Fibroblast of upper back skin (primary cell): ENCODE measurements at places on chromosomes 4 and X.
A peak's percentile ranks its signal among the peaks of the same experiment; 100 is the strongest.

DNA sequence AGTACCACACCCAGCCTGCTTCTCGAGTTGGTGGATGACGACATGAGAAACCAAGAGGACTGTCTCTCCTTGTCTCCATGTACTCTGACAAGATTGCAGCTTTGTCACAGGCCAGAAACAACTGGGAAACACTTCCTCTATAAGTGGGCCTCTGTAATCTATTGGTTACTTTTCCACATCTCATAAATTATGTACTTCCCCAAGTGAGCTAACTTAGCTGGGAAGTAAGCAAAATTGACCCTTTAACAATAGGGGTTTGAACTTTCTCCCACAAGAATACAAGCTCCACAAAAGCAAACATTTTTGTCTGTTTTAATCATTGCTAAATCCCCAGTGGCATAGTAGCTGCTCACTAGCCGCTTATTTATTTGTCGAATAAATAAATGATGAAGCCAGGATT lies 14.1 kb upstream of the USO1 start:
- DNase-seq, result no peak

- peak; percentile 85 for DNase-seq
Measured at GRCh38 chr4:26372525-26373172, 51.8 kb downstream of the RBPJ start.

DNA sequence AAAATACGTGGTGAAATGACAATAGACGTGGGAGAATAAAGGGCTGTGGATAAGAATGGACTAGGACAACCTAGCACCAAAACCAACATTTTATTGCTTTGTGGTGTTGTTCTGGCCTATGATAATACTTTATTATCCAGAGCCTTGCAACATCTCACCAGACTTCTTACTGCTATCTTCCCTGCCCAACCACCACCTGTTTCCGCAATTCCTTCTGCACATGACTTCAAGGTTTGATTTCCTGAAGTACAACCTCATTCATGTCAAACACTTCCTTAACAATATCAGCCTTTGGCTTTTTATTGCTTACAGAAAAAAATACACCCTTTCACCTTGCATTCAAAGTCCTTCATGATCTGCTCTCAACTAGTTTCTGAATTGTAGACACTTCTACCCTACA lies 84.8 kb downstream of the RTL3 start:
- no peak for DNase-seq

DNA sequence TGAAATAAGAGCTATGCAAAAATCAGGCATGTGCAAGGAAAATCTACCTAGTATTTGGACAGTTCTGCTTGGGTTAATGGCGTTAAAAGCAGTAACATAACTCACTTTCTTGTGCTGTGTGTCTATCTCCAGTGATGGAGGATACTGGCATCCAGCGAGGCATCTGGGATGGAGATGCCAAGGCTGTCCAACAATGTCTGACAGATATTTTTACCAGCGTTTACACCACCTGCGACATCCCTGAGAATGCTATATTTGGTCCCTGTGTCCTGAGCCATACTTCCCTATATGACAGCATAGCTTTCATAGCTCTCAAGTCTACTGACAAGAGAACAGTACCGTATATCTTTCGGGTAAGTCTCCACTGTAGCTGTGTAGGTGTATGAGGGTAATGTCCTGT lies 2.6 kb downstream of the PRDM8 start:
- no peak for DNase-seq

DNA sequence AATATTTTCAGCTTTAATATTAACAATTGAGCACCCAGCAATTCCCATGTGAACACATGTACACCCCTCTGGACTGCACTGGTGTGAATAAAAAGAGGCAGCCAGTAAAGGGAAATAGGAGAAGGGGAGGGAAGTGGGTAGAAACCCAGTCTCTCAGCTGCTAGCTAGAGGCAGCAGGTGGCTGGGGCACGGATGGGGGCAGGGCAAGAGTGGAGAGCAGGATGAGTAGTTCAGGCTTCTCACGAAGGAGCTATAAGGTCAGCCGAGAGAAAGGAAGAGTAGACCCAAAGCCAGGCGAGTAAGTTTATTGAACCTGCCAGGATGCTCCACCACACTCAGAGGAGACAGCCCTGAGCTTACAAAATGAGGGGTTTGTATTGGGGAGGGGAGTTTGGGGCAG lies 184.8 kb upstream of the MTMR8 start:
- no peak for DNase-seq

DNA sequence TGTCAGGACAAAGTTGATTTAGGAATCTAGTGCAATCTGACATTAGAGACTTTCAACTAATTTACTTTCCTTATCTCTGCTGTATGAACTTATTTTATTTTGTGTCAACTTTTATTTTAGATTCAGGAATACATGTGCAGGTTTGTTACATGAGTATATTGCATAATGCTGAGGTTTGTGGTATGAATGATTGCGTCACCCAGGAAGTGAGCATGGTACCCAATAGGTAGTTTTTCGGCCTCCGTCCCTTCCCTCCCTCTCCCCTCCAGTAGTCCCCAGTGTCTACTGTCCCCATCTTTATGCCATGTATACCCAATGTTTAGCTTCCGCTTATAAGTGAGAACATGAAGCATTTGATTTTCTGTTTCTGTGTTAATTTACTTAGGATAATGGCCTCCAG lies 68.7 kb upstream of the TEX13D start:
- no peak for DNase-seq

DNA sequence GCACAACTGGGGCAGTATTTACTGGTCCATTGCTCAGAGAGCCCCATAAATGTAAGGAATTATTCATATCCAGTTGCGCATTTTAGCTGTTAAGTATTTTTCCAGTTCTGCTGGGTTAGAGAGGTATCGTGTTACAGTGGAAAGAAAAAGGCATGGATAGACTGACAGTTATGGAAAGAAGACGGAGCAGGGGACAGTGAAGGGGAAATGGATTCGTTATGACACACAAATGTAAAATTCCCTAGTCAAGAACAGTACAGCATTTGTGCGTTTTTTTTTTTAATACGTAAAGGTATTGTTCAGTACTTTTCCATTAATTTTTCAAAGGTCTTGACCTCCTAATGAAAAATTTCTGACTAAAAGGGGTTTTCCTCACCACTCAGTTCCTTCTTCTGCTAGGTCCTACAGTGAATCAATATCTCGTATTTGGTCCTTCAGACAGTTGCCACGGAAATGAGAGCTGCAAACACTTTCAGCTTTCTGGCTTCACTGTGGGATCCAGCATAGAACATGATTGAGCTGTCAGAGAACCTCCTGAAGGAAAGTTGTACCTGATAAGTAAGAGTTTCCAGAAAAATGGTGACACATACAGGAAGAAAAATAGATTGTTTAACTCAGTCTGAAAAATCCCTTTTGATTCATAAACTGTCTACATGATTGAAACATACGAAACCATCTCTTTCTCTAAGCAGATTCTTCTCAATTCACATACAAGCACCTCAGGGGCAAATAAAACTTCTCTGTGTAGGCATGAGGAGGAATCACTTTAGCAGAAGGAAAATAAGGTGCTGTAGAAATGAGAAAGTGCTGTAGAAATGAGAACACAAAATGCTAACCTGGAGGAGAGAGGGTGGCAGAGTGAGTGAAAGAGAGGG lies 21.8 kb upstream of the BBS12 start:
- peak; percentile 41 for DNase-seq

DNA sequence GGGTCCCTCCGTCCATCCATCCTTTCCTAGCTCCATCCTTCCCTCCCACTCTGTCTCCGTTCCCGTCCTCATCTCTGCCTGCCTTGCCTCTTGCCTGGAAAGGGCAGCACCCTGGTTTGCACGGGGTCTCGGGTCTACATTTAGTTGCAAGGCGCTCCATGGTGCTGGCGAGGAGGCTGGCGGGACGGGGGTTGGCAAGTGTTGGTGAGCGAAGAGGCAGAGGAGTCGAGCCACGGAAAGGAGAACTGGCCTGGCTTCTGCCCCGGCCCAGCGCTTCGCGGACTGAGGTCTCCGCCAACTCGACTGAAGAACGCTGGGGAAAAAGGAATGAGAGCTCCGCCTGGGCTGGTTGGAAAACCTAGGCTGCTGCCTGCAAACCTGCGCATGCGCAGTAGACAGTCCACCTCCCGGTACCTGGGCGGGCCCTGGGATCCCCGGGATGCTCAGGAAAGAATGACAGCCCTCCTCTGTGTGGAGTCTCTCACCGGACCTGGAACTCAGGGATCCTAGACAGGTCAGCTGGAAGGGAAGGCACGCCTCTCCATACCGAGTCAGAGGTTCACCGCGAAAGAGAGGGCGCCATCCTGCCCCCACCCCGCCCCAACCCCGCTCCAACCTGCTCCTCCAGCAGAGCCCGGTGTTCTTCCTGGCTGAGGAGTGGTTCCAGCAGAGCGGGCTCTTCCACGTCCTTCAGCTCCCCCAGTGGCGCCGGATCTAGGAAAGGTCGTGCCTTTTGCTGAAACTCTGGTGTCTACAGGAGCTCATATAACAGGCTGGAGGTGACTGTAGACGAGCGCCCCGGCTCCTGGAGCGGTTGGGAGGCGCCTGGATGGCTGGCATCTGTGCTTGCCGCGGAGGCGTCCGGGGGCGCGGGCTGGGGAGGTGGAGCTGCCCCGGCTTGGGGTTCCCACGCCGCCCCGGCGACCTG lies 6.0 kb downstream of the FRG2 start:
- DNase-seq, result peak; percentile 28

DNA sequence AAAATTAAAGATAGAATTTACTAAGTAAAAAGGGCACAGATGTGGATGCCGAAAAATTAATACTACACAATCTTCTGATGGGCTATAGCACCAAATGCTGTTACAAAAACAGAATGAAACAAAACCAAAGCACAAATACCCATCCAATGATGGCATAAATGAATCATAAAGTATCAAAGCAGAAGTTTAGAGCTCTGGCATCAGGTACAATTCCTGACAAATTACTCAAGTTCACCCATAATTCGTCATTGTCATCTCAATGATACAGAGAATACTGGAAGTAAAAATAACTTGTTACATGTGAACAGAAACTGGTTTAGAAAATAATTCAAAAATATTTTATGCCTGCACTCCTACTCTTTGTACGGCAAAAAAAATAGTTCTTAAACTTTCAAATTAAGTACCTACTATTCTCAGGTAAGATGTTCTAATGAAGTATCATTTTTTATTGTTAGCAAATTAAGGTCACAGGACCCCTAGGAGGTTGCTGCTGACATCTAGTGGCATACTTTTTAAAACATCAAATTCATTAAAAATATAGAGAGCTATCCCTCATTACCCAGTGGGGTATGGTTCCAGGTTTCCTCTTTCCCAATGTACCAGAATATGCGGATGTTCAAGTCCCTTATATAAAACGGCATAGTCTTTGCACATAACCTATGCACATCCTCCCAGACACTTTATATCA lies 126.1 kb downstream of the INPP4B start:
- peak; percentile 29 for DNase-seq

- DNase-seq, result no peak
Measured at GRCh38 chr4:151267822-151268535, 9.0 kb upstream of the PRSS48 start.

GRCh38 chr4:13681570-13681969 lies 54.0 kb upstream of the BOD1L1 start:
- DNase-seq, result no peak

- no peak for DNase-seq
Measured at GRCh38 chr4:138941037-138941436, 74.5 kb upstream of the NOCT start.

- peak; percentile 23 for DNase-seq
Measured at GRCh38 chr4:124483048-124483906, 229.3 kb downstream of the ANKRD50 start.

DNA sequence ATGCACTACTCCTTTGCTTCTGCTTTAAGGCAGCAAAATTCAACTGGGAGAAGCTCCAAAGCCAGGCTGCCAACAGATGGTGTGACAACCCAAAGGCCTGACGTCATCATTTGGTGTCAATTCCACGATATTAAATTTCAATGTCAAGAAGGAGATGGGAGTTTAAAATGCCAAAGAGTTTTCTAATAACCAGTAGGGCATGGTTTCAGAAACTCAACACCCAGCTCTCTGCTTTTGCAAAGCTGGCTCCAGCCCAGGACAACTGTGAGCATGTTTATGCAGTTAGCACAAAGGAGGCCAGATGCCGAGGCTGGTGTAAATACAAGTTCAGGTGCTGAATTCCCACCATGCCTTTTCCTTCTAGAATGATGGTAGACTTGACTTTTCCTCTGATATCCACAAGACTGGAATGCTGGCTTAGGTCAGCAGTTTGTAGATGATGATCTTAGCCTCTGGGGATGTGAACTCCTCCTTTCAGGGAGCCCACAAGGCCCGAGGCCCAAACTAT lies 67.3 kb downstream of the AFAP1 start:
- DNase-seq, result peak; percentile 93

GRCh38 chrX:146243041-146243440 lies 425.4 kb downstream of the SLITRK2 start:
- no peak for DNase-seq

DNA sequence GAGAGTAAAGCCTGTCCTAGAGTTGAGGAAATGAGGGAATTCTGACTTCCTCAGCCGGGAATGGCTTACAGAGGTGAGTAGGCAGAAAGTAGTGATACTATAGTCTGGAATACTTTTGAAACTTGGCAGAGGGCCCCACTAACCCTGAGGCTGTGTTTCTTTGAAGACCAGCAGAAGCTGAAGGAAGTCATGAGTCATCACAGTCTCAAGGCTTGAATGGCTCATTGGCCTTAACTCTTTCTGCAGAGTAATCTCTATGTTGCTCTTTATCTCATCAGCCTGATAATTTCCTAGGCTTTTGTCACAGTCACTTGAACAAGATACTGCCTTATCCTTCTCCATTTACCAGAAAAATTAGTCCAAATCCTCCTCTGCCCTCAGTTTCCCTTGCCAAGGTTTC lies 80.8 kb downstream of the ANKRD50 start:
- DNase-seq, result peak; percentile 98

DNA sequence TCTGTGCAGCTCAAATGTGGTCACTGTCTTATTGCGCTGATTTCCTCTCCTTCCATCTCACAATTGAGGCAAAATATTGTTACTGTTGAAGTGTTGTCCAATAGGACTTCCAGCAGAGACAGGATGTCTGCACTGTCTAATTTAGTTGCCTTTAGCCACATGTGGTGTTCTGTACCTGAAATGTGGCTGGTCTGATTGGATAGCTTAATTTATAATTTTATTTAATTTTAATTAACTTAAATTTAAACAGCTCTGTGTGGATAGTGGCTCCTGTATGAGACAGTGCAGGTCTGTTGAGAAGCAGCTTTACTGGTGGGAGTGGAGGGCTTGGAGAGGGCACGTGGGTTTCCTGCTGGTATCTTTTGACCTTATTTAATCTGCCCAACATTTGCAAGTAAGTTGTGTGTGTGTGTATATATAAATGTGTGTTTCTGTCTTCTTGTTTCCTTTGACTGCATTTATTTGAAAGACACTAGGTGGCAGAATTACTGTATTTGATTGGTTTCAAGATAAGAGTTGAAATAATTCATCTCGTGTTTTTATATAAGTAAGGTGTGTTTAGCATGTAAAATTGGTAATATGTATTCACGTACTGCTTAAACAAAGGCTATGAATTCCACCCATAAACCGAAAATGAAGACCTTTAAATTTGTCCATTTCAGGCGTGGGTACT lies 55.3 kb upstream of the MSANTD1 start:
- DNase-seq, result peak; percentile 8

GRCh38 chr4:181418496-181418895 lies 824.7 kb upstream of the TENM3 start:
- DNase-seq, result no peak

DNA sequence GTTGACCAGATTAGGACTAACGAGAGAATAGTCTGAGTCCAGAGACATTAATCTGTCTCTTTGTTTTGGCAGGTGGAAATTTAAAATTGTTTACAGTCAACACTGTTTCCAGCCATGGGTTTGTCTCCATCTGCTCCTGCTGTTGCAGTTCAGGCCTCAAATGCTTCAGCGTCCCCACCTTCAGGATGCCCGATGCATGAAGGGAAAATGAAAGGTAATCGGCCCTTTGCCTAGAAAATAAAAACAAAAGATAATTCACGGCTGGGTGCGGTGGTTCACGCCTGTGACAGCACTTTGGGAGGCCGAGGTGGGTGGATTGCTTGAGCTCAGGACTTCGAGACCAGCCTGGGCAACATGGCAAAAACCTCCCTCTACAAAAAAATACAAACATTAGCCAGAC lies 815 bp downstream of the HCCS start:
- DNase-seq, result no peak
